ENCODE measurements at places on chromosomes 7 and 10. TPM values are rescaled to one million over a fixed set of nuclear protein-coding genes. Genes with fewer than 3 reads are reported as not detected.

Gene SVIL
- total RNA-seq: 6.0 TPM

Gene DLX5
- not detected for total RNA-seq

DNA sequence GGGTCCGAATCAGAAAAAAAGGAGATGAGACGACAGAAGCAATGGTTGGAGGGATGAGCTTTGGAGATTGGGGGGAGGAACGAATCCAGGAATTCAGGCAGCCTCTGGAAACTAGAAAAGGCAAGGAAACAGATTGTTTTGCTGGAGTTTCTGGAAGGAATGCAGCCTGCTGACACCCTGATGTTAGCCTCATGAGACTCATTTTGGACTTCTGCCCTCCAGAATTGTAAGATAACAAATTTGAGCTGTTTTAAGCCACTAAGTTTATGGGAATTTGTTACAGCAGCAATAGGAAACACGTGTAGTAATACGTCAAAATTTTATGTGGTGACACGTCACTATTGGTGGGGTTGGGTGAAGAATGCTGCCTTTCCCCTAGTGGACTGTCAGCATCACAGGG is 25.6 kb upstream of the NPS start:
- DNase-seq: no peak

DNA sequence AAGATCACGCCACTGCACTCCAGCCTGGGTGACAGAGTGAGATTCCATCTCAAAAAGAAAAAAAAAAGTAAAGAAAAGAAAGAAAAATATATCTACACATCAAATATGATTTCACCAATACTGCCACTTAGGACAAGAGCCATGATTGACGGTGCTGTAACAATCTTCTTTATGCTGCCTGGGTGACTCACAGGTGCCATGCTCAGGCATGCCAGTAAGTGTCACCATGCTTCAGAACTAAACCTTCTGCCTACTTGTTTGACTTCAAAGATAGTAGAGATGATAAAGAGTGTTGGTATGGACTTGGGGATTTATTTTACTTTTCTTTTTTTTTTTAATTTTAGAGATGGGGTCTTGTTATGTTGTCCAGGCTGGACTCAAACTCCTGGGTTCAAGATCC is 33.6 kb upstream of the DNMBP start:
- DNase-seq: peak; percentile 43

DNA sequence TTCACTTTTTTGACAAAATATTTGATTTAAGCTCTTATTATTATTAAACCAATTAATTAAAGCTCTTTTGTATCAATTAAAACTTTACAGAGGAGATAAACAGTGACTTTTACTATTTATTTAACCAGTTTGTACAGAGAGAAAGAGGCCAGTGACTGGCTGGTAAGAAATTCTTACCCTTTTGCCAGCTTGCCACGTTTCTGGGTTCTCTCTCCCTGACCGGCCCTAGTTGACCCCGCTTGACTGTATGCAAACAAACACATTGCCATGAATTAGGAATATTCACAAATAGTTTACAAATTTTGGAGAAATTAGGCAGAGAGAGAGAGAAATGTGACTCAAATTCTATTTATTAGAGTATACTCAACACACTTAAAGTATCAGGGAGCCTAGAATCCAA is 36.2 kb downstream of the NPVF start:
- no peak for DNase-seq

- DNase-seq: no peak
These were observed 36.0 kb downstream of the SLK start for GRCh38 chr10:104002911-104003310.

Gene PRR15
- 101 TPM for total RNA-seq

Gene NAT16
- 0.13 TPM for total RNA-seq

GRCh38 chr7:47721670-47722069 is 139.8 kb upstream of the TNS3 start:
- peak; percentile 68 for DNase-seq

DNA sequence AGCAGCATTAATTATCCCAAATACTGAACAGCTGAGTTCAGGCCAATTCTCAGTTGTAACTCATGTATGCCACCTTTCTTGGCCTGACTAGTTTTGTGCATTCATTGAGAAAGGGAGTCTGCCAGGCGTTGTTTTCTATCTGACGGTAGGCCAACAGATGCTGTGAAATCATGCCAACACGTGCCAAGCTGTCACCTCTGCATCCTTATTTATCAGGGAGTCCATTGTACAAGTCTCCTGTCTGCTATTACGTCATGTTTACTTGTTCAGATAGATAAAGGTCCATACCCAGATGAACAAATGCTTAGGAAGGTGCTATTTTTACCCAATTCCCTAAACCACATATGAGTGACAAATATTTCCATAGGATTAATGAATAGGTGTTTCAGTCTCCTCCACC is 127.2 kb upstream of the CDK6 start:
- DNase-seq: no peak

GRCh38 chr10:106765928-106766327 is 398.6 kb downstream of the SORCS1 start:
- no peak for DNase-seq

DNA sequence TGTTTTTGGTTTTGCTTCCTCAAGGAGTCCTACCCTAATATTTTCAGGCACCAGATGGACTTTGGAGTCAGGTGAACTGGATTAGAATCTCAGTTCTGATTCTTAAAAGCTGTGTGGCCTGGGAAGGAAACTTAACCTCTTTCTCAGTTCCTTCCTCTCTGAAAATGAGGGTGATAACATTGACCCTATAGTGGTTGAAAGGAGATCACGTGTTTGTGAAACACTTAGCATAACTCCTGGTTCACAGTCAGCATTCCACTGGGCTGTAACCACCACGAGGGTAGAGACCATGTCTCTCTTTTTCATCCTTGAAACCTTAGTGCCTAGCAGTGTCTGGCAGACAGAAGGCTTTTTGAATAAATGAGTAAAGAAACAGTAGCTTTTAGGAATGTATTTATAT is 16.7 kb downstream of the LSMEM1 start:
- DNase-seq: no peak

Gene APBB1IP
- total RNA-seq: not detected

GRCh38 chr10:52308251-52309031 is 5.6 kb upstream of the DKK1 start:
- peak; percentile 48 for DNase-seq

DNA sequence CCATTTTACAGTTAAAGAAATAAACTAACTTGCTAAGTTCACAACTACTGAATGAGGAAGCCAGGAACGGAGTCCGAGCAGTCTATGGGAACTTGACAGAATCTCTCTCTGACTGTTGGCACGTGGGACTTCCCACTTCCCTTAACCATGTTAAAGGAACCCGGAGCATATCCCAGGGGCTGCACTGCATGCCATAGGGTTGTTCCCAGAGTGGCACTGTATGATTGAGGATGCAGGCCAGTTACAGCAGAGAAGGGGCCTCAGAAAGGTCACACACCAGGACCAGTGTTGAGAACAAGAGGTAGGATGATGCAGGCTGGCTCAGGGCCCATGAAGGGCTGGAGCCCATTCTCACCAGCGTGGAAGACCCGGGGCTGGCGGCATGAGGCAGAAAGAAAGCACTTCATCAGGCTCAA is 201.8 kb downstream of the NSUN6 start:
- no peak for DNase-seq

DNA sequence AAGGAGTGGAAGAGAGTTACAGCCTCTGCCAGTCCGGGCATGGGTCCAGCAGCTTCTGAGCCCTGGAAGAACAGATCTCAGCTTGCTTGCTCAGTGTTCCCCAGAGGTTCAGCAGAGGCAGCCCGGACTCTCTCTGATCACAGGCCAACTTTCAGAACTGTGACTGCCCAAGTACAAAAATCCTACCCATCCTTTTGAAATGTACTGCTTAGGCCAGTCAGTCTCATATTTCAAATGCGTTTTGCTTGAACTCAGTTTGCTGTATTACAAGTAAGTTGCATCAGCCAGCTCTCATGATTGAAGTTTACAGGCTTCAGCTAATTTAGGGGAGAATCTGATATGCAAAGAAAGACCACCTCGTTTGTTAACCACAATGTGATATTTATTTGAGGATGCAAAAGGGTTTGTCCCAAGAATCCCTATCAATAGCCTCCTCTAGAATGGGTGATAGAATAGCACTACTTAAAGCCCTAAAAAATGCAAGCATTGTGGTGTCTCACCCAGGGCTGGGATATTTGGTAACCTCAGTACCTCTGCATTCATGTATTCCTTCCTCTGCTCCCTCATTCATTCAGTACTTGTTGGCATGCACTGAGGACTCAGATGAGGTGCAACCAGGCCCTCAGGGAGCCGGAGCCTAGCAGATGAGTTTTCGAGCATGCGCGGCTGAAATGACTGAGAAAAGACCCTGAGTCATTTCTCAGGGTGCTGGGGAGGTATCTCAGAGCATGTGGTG is 7.0 kb downstream of the AIMP2 start:
- DNase-seq: no peak

- no peak for DNase-seq
These were observed 13.2 kb downstream of the HYCC1 start for GRCh38 chr7:23000597-23001360.

- no peak for DNase-seq
These were observed 135.4 kb upstream of the PRPS1L1 start for GRCh38 chr7:18163091-18163490.

DNA sequence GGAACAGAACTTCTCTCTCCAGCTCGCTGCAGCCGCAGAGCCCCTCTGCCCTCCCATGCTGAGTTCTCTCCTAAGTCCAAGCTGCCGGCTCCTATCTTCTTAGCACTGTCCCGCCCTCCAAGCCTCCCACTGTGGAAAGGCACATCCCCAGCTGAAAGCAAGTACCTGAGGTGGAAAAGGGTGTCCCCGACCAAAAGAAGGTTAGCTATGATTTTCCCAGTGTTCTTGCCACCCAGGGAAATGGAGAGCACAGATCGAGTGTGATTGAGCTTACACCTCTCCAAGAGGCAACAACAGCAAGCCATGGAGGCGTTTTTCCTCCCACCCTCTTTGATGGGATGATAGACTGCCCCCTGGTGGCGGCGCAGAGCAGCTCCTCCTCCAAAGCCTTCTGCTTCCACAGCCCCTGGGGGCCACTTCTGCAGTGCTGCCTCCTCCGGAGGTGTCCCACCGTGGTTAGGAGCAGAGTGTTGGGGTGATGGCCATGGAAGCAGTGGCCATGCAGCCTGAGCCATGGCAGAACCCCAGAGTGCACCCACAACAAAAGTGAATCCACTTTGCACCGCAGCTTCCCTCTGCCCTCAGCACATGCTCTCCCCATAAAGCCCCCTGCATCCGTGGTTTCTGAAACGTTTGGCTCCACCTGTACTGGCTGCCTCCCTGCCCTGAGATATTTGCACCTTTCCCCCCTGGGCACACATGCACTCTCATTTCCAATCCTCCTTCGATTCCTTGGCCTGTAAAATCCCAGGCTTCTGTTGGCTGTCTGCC is 143.1 kb upstream of the STK17A start:
- DNase-seq: peak; percentile 59

Gene OPALIN
- total RNA-seq: not detected

Gene SPRN
- not detected for total RNA-seq

DNA sequence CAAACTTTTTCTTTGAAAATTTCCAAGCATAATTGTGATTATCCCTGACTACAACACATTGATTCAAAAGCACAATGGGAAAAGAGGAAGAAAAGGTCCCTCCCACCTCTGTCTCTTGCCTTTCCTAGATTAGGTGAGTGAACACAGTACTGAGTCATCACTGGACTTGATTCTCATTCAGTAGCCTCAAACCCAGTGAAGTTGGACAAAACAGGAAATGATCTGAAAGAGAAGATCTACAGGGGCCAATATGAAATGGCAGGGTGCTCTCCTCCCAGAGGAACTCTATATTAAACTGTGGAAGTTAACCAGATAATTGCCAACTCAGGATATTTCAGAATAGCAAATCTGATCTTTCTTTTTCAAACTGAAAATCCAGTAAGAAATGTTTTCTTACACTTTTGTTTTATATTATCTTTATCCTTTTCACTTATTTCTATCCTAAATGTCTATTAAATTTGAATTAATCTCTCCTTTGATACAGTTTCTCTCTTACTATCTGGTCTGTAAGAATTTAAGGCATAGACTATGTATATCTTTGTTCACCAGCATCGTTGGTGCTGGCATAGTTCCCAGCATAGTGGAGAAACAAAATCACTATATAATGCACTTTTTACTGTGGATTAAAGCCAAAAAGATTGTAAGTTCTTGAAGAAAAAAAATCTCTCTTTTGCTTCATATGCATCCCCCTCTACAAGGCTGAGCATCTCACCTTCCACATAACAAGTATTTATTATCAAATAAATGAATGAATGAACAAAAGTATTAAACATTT is 41.4 kb upstream of the IKZF1 start:
- DNase-seq: no peak

DNA sequence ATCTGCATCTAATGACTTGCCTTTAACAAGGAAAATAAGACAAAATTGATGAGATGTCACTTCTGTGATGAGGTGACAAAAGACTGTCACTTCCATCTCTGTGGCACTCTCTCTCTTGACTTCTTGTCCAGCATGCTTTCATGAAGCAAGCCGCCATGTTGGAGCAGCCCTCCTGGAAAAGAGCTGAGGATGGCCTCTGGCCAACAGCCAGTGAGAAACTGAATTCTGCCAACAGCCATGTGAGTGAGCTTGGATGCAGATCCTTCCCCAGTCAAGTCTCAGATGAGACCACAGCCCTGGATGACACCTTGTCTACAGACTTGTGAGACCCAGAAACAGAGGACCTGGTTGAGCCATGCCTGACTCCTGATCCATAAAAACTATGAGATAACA is 412.6 kb upstream of the SHH start:
- no peak for DNase-seq

Gene MOGAT3
- 8.2 TPM for total RNA-seq

DNA sequence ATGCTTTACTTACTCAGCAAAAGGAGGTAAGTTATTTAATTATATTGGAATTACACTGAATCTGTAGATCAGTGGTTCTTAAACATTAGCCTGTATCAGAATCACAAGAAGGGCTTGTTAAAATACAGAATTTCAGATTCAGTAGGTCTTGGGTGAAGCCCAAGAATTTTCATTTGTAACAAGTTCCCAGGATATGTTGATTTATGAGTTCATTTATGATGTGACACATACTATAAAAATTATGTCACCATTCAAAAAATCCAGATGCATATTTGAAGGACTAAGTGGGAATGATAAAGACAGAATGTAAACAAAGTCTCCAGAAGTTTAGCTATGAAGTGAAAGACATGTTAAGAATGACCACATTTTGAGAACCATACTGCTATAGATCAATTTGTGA is 52.3 kb downstream of the HECTD2 start:
- DNase-seq: no peak

DNA sequence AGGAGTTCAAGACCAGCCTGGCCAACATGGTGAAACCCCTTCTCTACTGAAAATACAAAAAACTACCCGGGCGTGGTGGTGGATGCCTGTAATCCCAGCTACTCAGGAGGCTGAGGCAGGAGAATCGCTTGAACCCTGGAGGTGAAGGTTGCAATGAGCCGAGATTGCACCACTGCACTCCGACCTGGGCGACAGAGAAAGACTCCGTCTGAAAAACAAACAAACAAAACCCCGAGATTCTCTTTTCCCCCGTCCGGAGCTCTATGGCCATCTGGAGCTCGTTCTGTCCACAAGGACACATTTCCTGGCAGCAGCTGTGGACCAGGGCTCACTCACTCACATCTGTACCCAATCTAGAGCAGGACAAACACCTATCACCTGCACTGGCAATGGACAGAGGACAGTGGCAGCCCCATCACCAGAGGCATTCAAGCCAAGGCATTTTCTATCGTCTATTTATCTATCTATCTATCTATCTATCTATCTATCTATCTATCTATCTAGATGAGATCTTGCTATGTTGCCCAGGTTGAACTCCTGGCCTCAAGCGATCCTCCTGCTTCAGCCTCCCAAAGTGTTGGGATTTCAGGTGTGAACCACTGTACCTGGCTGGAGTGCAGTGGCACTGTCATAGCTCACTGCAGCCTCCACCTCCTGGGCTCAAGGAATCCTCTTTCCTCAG is 167.1 kb upstream of the TNRC18 start:
- DNase-seq: no peak

Gene CPN1
- total RNA-seq: not detected

Gene SLC29A4
- 8.5 TPM for total RNA-seq
